ENCODE measurements at places on chromosomes 2 and 18. TPM values are rescaled to one million over a fixed set of nuclear protein-coding genes. Genes with fewer than 3 reads are reported as not detected.

DNA sequence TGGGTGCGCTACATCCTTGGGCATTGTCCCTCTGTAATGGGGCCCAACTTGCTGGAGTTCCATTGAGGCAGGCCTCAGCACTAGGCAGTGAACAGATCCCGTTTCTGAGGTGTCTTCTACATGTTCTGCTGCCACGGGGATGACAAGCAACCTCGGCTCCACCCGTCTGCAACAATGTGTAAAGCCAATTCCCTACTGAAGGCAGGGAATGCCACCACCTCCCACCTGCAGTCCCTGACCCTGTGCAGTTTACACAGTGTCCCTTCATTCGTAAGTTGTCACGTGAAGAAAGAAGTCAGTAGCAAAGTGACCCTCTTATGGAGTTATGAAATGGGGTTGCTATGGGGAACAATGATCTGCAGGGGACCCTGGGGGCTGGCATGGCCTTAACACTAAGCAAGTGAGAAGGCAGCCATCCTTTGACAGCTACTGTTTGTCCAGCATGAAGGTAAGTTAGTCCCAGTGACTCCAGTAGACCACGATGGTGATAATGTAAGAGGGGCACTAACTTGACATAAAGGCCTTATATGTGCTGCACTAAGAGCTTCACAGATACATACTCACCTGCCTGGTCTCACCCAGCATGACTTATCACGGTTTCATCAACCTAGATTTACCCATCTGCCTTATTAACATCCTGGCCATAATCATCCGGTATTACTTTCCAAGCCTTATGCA is 130.6 kb upstream of the ZSWIM2 start:
- DNase-seq: no peak

- peak; percentile 82 for DNase-seq
Observed at GRCh38 chr2:218400167-218400929, 680 bp downstream of the CTDSP1 start.

DNA sequence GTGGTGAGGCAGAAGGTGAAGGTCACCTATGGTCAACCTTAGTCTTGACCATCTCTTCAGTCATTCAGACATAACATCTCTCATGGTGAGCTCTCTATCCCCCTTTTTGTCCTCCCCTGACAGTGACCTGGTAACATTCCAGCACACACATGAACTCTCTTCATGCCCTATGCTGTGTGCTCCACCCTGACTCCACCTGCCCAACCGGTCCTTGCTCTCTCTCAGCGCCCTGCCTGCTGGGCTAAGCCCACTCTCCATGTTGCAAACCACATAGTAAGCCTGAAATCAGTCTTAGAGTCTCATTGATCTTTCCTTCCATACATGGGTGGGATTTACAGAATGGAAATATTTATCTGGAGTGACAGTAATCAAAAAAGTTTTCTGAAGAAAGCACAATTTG is 52.8 kb downstream of the MARCO start:
- DNase-seq: no peak

DNA sequence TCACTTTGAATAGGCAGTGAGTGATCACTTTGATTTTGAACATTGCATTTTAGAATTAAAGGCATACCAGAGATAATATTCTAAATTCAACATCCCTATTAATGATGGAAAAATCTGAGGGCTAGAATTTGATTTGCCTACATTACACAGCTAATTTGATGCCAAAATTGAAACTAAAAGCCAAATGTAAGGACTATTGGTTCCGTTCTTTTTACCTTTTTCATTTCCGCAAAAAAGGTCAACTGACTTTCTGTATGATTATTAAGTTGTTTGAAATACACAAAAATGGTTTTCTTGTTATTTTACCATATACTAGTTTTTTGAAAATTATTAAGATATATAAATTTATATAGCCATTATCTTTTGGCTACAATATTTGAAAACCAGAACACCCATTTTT is 117.5 kb downstream of the SCN3A start:
- no peak for DNase-seq

GRCh38 chr18:74139888-74140287 is 7.7 kb downstream of the FBXO15 start:
- no peak for DNase-seq

- no peak for DNase-seq
Observed at GRCh38 chr2:209619782-209620181, 151.8 kb upstream of the UNC80 start.

GRCh38 chr2:120938045-120938771 is 202.5 kb downstream of the GLI2 start:
- no peak for DNase-seq

GRCh38 chr2:36455788-36456187 is 100.2 kb downstream of the CRIM1 start:
- no peak for DNase-seq

- no peak for DNase-seq
Observed at GRCh38 chr2:182929972-182930371, 63.5 kb upstream of the FRZB start.

DNA sequence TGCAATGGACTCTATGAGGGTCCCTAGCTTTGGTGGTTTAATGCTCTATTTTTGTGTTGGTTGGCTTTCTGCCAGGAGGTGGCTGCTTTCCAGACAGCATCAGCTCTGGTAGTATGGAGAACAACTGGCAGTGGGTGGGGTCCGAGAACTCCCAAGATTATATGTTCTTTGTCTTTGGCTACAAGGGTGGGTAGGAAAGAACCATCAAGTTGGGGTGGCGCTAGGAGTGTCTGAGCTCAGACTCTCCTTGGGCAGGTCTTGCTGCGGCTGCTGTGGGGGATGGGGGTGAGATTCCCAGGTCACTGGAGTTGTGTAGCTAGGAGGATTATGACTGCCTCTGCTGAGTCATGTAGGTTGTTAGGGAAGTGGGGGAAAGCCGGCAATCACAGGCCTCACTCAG is 976.1 kb upstream of the GYPC start:
- DNase-seq: no peak

The EDAR gene
- total RNA-seq: 0.03 TPM

The INPP4A gene
- total RNA-seq: 32.0 TPM

The CNTNAP5 gene
- 0.04 TPM for total RNA-seq

The AQP12A gene
- not detected for total RNA-seq

Measured in H7 (cell line).